Endothelial cell of umbilical vein (primary cell): ENCODE measurements at places on chromosomes 6 and 20.

DNA sequence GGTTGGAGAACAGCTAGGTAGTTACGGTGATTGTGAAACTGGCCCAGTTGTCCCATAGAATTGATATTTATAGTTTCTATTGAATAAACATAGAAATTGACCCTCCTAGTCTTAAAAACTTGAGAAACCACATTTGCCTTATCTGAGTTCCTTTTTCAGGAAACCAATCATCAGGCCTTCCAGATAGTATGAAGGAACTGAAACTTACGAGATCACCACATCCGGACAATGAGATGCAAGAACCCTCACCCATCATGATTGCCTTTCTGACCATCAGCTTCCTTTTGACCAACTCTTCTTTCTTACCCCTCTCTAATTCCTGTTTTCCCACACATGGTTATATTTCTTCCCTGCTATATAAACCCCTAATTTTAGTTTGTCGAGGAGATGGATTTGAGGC, 21.8 kb downstream of the SLC35F1 start:
- no peak for DNase-seq

DNA sequence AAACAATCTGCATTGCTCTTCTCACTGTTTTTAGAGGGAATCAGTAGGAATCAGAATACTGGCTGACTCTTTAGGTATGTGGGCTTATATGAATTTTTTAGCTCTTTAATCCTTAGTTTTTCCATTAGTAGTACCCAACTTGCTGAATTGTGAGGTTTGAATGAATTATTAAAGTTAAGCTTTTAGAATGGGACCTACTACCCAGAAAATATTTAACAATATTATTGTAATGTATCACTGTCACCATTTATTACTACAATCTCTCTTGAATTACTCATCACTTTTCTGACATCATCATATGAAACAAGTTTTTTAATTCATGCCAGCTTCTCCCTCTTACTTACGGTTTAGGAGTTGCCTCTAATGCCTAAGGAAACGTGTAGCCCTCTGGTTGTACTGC, 212.7 kb downstream of the BCKDHB start:
- DNase-seq = no peak

GRCh38 chr6:96809119-96809518, 28.2 kb downstream of the GPR63 start:
- no peak for DNase-seq

GRCh38 chr6:81451787-81452186, 300.7 kb downstream of the TENT5A start:
- peak; percentile 6 for DNase-seq

DNA sequence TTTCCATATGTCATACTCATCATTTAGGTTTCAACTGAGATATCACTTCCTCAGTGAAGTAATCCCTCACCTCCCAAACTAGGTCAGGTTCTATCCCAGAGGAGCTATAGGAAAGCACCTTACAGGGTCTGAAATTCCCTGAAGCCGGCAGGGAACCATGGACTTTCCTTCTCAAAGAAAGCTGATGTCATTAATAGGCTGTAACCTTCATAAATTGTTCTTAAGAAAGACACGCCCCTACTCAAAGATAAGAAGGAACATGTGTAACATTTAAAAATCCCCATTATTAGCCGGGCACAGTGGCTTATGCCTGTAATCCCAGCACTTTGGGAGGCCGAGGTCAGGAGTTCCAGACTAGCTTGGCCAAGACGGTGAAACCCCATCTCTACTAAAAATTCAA, 50.0 kb upstream of the RNGTT start:
- no peak for DNase-seq

DNA sequence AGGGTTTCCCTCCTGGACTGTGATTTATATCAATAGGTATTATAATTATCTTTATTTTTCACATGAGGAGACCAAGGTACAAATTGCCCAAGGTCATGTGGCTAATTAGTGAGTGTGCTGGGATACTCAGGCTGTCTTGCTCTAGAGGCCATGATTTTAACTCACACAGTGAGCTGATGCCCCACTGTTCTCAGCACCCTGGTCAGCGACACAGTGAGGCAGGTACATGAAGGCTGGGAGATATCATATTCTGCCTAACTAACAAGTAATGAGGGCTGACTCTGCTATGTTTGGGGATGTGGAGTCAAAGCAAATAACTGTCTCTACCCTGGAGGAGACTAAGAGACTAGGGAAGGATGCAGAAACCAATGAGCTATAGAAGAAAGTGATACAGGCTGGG, 501.1 kb downstream of the PTPRT start:
- DNase-seq = no peak

DNA sequence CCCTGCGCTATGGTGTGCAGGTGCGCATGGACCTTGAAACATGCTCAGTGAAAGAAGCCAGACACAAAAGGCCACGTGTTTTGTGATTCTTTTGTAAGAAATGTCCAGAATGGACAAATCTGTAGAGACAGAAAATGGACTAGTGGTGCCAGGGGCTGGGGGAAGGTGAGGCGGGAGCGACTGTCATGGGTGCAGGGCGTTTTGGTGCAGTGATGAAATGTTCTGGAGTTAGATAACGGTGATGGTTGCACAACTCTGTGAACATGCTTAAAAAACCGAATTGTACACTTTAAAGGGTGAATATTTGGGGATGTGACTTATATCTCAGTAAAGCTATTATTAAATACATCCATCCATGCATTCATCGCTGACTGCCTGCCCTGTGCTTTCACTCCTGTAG, 31.7 kb upstream of the NTSR1 start:
- no peak for DNase-seq

DNA sequence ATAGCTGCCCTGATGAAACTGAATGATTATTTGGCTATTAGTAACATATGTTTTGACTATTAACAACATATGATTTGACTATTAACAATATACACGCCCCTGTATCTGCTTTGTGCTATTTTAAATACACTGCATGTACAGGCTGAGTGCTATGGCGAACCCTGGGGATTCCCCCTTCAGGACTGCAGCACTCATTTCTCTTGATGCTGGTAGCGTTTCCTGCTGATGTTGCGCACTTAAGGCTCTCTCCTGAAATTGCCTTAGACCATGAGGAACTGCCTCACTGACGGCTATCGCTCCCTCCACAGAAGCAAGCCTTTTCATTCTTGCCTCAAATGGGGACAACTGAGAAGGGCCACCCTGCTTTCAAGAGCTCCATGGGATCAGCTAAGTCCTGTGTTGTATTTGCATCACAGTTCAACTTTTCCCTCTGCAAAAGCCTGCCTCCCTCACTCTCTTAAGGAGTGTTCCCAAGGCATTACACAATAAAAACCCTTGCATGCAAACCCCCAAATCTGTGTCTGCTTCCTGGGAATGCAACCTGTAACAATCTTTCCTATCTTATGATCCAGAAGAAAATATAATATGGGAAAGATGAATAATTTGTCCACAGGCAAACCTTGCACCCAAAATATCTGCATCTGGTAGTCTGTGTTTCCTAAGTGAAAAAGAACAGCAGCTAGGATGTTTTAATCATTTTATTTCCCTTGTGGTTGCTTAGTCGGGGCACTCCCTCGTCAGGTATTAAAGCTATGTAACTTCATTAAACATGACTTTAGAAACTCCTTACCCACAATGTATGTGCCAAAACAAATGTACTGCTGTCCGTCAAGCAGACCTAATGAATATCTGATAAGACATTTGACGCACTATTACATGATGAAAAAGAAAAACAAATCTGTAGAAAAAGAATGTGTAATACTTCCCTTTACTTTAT, 456.4 kb downstream of the COL12A1 start:
- DNase-seq = peak; percentile 58
